Stimulated activated CD4-positive, alpha-beta T cell treated with anti-CD3 and anti-CD28 coated beads, TNF-alpha, amount 100 ng/mL, for 24 hours (primary cell): ENCODE measurements at places on chromosomes 12 and 14.

- no peak for DNase-seq
These were observed 64.9 kb downstream of the RIC8B start for GRCh38 chr12:106839333-106839732.

DNA sequence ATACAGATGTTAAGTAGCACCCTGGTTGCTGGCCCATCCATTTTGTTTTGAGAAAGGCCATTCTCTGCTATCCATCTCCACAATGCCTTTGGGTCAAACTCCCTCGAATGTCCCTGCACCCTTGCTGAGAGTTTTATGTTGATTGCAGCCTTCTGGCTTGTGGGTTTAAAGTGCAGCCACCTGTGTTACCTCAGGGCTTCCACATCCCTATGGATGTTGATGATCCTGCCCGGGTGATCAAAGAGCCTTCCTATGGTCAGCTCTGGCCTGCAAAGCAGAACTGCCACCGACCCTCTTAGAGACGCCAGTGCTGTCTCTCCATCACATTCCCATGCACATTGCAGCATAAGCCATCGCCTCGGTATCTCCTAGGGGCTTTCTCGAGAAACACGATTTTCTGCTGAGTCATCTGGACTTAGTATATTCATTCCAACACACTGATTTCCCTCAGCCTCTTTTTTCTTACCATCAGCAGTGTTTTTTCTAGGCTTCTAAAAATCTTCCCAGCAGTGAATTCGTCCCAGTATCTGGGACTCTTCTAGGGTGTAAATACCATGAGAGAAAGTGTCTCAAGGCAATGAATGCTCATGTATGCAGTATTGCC is 585.7 kb upstream of the TMEM132C start:
- no peak for DNase-seq

DNA sequence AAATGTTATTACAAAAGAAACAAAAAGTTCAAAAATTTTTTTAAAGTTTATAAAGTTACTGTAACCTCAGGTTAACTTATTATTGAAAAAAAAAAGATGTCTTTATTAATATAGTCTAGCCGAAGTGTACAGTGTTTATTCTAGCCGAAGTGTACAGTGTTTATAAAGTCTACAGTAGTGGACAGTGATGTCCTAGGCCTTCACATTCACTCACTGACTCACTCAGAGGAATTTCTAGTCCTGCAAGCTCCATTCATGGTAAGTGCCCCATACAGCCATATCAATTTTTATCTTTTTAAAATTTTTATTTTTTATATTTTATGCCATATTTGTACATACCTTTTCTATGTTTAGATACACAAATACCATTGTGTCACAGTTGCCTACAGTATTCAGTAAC is 10.4 kb downstream of the ATG2B start:
- no peak for DNase-seq

- DNase-seq: no peak
These were observed 74.8 kb upstream of the MGAT4C start for GRCh38 chr12:86331012-86331411.

GRCh38 chr12:98582093-98582492 is 11.4 kb upstream of the SLC25A3 start:
- DNase-seq: no peak

DNA sequence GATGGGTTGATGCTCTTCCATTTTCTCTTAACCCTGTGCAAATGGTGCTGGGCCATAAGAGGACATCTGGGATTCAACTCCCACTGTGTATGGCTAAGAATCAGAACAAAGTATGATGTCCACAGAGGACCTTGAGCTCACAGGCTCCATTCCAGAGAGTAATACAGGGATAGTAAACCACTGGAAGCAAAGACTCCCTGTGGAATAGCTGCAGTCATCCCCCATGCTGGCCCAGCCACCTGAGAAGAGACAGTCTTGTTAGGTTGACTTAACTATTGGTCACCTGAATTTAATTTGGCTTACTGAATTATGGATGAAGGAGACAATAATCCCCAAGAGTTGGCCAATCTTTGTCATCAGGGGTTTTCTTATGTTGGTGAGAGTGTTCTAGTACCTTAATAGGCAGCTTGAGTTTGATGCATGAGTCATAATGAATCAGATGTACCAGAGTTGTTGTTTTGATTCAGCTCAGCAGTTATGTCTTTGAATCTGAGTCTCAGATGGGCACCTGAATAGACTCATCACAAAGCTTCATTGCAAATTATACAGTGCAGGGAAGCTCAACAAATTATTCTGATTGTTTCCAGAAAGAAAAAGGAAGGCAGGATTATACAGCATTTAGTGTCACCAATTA is 122.7 kb downstream of the SSPN start:
- no peak for DNase-seq

DNA sequence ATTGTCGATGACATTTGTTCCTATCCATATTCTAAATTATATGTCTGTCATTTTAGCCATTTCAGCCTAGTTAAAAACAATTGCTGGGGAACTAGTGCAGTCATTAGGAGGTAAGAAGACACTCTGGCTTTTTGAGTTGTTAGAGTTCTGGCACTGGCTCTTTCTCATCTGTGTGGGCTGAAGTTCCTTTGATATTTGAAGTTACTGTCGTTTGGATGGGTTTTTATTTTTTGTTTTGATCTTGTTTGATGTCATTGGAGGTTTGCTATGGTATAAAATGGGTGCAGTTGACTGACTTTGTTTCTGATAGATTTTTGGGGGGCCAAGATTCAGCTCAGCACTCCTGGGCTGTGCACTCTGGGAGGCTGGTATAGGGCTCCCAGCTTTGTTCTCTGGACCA is 20.7 kb upstream of the CD69 start:
- DNase-seq: no peak

GRCh38 chr12:103326190-103326589 is 169.6 kb downstream of the C12orf42 start:
- DNase-seq: no peak

DNA sequence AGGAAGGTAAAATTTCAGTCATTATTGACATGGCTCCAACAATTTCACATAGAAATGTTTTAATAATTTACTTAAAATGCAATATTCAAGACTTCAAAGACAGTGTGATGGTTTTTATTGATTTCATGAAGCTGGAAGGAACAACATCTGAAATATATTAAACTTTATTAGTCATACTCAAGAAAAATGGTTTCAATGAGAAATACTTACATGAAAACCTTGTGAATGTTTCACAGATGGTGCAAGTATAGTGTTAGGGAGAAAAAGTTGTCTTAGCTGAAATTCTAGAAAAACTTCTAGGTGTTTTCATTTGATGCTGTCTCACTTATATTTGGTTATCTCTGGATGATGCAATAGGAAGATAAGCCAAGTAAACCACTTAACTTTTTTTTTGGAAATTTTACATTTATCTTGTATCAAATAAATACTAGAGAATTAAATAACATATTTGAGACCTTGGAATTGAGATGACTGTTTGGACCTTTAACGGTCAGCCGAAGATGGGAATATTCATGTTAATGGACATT is 65.5 kb downstream of the PELI2 start:
- no peak for DNase-seq

DNA sequence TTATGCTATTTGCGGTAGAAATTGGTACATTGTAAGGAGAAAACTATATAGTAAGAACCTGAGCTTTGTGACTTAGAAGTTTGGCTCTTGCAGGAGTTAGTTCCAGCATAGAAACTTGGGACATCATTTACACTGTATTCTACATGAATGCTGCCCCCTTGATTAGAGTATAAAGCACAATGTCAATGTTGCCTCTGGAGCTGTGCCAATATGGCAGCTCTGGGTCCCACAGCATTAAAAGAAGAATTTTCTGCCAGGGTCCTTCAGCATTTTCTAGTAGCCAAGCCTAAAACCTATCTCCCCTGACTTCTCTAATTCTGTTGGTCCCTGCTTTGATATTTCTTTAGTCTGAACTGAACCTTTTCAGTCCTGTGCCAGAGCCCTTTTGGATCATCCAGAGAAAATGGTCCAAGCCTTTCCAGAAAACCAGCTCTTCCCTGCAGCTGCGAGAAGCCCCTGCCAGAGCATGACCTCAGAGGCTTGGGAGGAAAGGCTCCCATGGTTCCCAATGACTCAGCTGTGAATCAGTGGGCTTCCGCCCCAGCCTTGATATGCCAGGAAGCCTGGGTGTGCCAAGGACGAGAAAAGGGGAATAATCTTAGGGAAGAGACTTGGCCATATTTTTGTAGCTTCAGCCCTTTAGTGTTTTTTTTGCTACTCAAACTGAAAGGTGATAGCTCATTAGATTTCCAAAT is 43.2 kb downstream of the PLEKHG7 start:
- no peak for DNase-seq

GRCh38 chr12:15688838-15689625 is 100.2 kb downstream of the EPS8 start:
- no peak for DNase-seq

GRCh38 chr14:69038455-69039287 is 59.6 kb upstream of the ACTN1 start:
- no peak for DNase-seq

DNA sequence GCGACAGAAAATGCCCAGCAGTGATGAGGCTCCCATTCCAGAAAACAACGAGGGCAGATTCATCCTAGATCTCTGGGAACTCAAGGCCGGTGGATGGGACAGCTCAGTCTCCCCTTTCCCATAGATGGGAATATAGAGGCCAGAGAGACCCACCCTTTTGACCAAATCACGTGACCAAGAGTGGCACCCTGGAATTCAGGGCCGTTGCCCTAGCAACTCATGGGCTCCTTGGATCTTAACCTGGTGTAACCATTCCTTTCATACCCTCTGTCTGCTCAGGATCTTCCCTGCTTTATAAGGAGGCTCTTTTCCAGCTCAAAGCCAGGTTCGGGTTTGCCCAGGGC is 8.4 kb upstream of the LRTM2 start:
- no peak for DNase-seq

DNA sequence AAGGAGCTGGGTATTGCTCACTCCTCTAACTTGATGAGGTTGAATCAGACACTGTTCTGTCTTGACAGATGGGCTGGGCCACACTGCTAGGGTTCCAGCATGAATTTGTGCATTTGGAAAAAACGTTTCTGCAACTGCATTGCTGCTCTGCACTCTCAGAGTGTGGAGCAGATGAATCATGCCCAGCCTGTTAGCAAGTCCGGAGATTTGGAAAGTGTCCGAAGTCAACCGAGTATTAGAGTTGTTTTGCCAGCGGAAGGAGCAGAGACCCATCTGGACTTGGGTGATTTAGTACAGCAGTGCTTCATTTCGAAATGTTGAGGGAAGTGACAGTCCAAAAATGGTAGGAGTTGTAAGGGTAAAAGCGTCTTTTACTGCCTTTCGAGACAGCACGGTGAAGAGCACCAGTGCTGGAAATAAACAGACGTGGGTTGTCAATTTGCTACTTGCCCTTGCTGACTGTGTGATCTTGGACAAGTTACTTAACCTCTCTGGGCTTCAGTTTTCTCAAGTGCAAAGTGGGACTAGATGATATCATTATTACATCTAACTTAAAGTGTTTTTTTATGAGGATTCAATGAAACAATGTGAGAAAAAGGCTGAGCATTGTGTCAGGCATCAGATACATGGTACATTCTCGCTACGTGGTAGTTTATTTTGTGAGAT is 139.5 kb downstream of the CHST11 start:
- DNase-seq: no peak

DNA sequence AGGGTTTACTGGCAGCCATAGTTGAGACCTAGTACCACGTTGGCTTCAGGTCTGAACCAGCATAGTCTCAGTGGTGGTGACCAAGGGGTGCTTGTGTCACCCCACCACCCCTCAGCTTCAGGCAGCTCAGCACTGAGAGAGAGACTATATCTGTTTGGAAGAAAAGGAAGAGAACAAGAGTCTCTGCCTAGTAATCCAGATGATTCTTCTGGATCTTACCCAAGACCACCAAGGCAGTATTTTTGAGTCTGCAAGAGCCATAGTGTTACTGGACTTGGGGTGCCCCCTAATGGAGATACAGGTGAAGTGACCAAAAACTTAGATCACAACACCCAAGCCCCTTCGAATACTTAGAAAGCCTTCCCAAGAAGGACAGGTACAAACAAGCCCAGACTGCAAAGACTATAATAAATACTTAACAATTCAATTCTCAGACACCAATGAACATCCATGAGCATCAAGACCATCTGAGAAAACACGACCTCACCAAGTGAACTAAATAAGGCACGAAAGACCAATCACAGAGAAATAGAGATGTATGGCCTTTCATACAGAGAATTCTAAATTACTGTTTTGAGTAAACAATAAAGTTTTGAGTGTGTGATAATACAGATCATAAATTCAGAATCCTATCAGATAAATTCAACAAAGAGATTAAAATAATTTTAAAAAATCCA is 107.0 kb downstream of the HELB start:
- DNase-seq: peak; percentile 10

DNA sequence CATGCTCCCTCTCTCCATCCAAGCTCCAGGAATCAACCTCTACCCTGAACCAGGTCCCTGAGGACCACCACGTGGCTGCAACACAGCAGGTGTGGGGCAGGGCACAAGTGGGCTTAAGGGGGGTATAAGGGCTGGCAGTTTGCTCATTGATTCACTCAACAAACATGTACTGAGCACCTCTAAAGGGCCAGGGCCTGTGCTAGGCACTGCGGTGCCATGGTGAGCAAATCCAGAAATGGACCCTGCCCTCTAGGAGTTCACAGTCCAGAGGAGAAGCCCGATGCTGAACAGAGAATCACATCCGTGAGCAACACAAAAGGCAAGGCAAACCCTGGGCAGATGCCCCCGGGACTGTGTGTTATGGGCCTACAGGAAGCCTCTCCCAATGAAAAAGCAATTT is 6.5 kb upstream of the AQP2 start:
- DNase-seq: no peak

DNA sequence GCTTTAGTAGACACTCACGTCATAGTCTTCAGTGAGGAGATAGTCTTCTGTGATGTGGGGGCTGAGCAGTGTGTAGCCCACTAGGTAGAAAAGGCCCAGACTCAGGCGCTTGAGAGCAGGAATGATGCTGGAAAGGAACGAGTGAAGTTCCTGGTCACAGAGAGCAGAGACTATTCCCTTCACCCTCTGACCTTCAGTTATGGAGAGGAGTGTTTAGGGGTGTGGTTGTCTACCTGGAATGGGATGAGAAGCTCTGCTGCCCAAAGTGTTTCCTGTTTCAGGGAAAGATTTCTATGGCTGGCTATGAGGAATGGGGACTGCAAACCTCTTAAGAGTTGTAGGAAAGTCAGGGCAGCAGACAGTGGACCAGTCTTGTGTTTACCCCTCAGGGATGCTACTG is 8.7 kb downstream of the EMG1 start:
- DNase-seq: no peak
